ENCODE measurements at places on chromosomes 2 and 18.

GRCh38 chr2:202508686-202509085 is 126.1 kb upstream of the FAM117B start:
- DNase-seq, result no peak

DNA sequence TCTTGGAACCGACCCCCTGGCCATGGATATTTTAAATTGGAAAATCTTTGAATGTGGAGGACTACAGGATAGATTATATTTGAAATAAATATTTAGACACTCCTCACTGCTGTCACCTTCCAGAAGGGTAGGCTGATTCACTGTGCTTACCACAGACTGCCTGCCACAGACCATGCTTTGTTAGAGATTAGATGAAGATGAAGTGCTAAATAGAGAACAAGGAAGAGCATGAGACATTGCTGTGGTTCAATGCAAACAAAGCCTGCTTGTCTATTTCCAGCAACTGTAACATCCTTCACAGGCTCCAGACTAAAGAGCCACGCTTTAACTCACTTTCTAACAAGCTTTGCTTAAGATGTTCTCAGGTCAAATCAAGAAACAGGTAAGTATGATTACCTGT is 81.0 kb upstream of the TMEM17 start:
- DNase-seq, result no peak

DNA sequence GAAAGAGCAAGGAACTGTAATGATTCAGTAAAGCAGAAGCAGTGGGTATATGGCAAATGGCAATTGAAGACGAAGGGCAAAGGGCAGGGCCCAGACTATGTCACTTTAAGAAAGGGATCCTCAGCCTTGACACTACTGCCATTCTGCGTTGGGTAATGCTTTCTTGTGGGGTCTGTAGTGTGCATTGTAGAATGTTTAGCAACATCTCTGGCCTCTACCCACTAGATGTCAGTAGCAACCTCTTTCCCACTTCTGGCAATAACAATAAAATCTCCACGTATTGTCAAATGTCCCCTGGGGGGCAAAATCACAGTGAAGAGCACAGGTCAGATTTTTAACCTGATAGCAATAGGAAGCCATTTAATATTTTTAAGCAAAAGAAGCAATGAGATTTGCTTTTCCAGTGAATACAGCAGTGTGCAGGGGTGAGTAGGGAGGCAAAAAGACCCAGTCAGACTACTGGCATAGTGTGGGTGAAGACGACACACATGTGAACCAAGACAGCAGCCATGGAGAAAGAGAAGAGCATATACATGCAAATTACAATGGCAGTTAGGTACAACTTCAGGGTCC is 209.5 kb downstream of the DYM start:
- no peak for DNase-seq

DNA sequence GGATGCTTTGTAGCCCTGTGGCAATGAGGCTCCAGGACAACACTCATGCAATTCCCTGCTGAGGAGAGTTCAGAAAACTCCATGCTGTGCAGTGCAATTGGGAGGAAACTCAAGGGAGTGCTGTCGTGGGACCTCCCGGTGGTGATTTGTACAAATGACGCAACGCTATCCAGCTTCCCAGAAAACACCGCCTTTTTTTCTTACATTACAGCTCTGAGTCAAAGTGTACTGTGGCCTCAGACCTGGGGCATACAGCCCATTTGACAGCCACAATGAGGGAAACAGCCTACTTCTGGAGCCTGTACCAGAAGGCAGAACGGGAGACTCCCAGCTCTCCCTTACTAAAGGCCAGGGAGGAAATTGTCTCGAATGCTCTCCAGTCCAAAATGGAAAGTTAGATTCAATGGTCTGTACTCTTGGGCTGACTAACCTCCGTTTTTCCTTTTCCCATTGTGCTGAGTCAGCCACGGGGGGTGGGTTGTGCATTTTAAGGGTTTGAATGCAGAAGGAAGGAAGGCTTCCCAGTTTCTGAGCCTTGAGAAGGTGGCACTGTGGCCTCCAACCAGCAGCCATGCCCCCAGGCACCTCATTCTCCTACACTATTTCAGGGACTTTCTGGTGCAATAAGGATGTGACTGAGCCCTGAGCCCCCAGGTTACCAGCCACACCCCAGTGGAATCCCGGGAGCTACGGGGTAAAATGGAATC is 16.4 kb upstream of the CYP1B1 start:
- no peak for DNase-seq

DNA sequence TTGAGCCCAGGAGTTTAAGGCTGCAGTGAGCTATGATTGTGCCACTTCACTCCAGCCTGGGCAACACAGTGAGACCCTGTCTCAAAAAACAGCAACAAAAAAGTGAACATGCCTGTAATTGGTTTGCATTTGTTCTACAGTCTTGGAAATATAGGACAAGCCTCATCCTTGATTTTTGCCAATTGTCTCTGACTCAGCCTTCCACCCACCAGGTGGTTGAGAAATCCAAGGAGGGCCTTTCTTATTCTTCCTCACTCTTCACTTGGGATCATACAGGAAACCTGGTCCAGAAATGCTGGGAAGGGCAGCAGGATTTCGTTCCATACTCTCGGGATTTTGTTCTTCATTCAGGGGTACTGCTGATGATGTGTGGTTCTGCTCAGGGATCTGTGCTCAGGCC is 94.6 kb downstream of the CDC42EP3 start:
- DNase-seq, result no peak

GRCh38 chr2:167190053-167190452 is 301.8 kb downstream of the XIRP2 start:
- no peak for DNase-seq

- no peak for DNase-seq
These were observed 698.2 kb downstream of the TRIB2 start for GRCh38 chr2:13414897-13415296.

DNA sequence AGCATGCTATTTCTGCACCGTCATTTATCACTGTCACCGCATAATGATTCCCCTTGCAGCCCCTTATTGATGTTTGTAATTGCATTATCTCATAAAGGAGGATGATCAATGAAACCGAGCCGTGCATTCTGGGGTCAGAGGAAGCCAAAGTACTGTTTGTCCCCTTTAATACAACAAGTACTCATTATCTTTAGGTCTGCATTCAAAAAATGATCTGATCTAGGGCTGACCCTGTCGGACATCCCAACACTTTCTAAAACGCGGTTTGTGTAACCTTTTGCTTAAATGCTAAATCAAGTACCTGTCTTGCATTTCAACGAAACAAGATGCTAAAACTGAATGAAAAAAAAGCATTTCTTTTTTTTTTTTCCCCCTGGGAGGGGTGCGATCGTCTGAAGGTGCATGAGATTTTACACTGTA is 143.8 kb downstream of the MEIS1 start:
- DNase-seq, result no peak

- no peak for DNase-seq
These were observed 10.6 kb upstream of the IL36A start for GRCh38 chr2:112994648-112995047.

- no peak for DNase-seq
These were observed 170.6 kb downstream of the METTL4 start for GRCh38 chr18:2400701-2401196.

Data from RWPE2 (cell line).